ENCODE measurements at places on chromosomes 13 and 19.

DNA sequence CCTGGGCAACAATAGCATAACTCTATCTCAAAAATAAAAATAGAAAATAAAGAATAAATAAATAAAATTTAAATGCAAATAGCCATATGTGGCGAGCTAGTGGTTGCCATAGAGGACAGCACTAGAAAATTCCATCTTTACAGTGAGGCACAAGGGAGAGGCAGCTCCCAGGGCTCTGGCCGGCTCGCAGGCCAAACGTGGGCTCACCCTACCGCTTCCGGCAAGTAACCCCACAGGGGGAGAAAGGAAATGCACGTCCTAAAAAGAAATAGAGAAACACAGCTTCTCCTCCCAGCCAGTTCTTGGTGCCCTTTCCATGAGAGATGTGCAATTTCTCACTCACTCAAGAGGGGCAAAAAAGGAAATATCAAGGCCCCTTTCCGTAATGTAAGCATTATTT, 12.4 kb upstream of the GRWD1 start:
- no peak for DNase-seq

DNA sequence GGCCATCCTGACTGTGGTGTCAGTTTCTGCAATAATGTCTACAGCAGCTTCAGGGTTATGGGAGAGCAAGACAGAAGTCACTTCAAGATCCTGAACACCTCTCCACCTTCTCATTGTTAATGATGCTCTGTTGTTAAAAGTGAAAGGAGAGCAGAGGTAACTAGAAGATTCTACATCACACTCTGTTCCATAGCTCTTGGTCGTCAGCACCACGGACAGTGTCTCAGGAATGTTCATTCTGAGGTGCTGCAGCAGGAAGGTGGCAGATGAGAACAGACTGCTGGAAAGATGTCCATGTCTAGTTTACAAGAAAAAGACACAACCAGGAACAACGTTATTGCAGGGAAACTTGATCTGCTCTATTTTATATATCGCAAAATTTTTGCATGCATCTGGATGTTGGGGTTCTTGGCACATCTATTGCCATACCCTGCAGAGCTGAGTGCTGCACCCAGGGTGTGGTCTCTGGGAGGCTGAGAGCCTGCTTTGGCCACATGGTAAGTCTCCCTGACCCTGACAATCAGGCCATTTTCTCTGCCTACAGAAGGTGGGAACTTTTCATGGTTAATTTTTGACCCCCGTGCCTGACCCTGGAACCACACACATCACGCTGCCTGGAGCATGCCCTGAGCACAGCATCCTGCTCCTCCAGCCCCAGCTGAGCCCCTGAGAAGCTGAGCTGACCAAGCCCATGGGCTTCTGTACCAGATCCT, 12.7 kb downstream of the CEACAM21 start:
- DNase-seq: peak; percentile 34

- no peak for DNase-seq
Measured at GRCh38 chr19:50223439-50223716, 20.0 kb downstream of the MYH14 start.

GRCh38 chr19:39342647-39343305, 555 bp downstream of the SAMD4B start:
- no peak for DNase-seq

GRCh38 chr19:7461841-7462629, 26.8 kb downstream of the PEX11G start:
- DNase-seq: no peak

DNA sequence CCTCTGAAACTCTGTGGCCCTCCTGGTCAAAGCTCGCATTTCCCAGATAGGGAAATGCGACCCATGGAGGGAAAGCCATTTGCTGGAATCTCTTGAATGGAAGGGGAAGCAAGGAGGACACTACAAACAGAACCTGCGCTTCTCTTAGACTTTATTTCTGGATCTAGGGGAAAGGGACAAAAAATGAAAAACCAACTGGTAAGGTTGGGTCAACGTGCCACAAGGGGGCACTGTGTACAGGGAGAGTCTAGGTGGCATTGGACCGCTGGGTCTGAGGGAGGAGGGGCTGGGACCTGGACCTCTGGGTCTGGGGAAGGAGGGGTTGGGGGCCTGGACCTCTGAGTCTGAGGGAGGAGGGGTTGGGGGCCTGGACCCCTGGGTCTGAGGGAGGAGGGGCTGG, 5.0 kb downstream of the KLK4 start:
- no peak for DNase-seq

All from HTR-8/SVneo (cell line).